ENCODE measurements at places on chromosomes 3 and 15.

DNA sequence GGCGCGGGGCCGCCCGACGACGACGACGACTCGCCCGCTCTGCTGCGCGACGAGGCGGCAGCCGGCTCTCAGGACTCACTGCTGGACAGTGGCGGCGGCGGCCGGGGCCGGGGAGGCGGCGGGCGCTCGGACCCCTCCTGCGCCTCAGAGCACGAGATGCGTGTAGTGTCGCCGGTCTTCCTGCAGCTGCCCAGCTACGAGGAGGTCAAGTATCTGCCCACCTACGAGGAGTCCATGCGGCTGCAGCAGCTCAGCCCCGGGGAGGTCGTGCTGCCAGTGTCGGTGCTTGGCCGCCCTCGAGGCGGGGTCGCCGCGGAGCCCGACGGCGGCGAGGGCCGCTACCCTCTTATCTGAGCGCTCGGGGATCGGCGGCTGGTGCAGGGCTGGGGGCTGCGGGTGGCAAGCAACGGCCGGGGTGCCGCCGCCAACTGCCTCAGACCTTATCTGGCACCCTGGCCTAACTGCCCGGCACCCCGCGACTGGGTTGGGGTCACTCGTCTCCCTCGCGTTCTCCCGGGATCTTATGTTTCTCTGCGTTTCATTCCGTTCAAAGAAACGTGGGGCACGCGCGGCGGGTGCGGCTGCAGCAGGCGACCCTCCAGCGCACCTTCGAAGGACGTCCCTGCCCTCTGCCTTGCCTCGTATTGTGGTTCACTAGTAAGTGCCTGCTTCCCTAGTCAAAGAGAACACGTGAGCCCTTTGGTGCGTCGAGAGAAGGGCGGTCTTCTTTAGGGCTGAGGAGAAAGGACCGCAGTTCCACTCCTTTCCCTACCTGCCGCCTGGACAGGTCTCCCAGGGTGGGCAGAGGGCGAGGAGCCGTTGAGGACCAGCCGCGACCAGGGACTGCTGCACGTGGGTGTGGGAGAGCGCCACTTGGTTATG, 1.0 kb downstream of the C3orf80 start:
- DNase-seq: no peak

- no peak for DNase-seq
Measured at GRCh38 chr3:179732661-179733348, 80.0 kb downstream of the USP13 start.

GRCh38 chr15:83723216-83723615, 69.3 kb downstream of the ADAMTSL3 start:
- no peak for DNase-seq

DNA sequence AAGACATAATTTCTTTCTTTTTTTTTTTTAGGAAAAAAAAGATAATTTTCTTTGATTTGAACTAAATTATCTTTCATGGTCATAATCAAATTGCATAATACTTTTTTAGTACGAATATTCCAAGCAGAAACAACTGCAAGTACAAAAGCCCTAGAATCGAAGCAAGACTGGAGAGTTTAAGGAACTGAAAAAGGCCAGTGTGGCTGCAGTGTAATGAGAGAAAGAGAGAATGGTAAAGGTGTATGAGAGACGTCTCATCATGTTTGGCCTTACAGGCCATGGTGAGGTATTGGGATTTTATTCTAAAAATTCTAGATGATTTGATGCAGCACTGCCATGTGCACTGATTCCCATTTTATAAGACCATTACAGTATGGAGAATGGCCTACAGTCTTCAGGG, 180.9 kb downstream of the SUCNR1 start:
- DNase-seq: no peak

- no peak for DNase-seq
Measured at GRCh38 chr3:149585401-149585726, 72.5 kb downstream of the WWTR1 start.

GRCh38 chr15:66650433-66650832, 51.6 kb upstream of the SMAD6 start:
- DNase-seq: no peak

DNA sequence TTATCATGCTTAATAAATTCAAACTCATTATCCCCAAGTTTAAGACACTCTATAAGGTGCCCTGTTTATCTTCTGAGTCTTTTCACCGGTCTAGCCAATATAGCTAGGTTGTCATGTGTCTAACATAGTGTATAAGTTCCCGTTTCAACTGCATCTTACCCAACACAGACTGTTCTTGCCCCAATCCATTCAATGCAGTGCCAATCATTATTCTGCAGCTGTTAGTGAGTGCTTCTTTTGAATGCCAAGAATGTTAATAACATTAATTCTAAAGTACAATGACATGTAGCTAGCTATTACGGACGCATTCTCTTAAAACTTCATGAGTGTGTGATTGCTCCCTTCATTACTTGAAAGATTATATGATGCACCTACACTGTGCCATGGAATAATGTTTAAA, 646.4 kb upstream of the NR2F2 start:
- DNase-seq: no peak

- DNase-seq: no peak
Measured at GRCh38 chr3:42094691-42095391, 3.7 kb downstream of the TRAK1 start.

- DNase-seq: no peak
Measured at GRCh38 chr3:20310629-20311028, 124.6 kb upstream of the SGO1 start.

GRCh38 chr3:126134219-126134975, 46.0 kb downstream of the ALDH1L1 start:
- DNase-seq: peak; percentile 35

- no peak for DNase-seq
Measured at GRCh38 chr3:12972781-12973702, 100.2 kb downstream of the IQSEC1 start.

GRCh38 chr3:125022206-125022605, 33.6 kb downstream of the HEG1 start:
- peak; percentile 14 for DNase-seq

- DNase-seq: peak; percentile 55
Measured at GRCh38 chr15:67240235-67241131, 14.0 kb downstream of the AAGAB start.

- no peak for DNase-seq
Measured at GRCh38 chr3:49023775-49024174, 1.9 kb downstream of the NDUFAF3 start.

- DNase-seq: peak; percentile 42
Measured at GRCh38 chr3:133662278-133662651, 524 bp upstream of the TOPBP1 start.

- DNase-seq: no peak
Measured at GRCh38 chr3:152307829-152308474, 39.2 kb downstream of the MBNL1 start.

DNA sequence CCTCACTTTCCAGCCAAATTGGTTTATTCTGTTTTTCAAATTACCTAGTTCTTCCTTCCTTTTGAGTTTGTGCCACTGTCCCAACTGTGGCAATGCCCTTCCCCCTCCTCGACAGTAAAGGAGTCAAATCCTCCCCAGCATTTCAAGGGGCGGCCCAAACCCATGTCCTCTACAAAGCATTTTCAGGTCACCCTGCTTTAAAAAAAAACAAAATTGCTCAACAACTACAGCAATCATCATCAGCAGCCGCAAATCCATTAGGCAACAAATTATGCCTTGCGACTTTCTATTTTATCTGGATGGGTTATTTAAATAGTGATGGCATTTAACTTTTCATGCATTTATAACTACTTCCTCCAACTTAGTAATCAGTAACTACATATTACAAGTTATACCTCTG, 32.7 kb downstream of the PLD1 start:
- no peak for DNase-seq

DNA sequence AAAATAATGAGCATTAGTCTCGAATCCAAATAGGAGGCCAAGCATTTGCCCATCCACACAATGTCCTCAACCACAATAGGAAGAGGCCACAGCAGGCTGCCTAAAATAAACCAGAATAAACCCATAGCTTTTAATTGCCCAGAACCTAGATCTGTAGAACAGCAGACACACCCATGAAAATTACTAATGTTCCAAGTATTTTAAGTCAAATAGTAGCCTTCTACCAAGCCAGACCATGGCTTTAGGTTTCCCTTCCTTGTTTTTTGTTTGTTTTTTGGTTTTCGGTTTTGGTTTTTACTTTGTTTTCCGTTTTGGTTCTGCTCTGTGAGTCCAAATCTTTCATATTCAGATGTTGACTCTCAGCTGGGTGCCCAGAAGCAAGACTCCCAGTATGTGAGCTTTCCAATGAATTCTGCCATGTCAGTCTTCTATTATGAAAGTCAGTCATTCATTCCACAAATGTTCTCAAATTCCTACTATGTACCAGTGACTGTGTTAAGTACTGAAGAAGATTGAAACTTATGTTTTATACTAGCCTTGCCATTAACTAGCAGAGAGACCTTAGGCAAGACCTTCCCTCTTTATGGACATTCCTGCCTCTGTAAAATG, 57.8 kb upstream of the BOC start:
- DNase-seq: no peak

DNA sequence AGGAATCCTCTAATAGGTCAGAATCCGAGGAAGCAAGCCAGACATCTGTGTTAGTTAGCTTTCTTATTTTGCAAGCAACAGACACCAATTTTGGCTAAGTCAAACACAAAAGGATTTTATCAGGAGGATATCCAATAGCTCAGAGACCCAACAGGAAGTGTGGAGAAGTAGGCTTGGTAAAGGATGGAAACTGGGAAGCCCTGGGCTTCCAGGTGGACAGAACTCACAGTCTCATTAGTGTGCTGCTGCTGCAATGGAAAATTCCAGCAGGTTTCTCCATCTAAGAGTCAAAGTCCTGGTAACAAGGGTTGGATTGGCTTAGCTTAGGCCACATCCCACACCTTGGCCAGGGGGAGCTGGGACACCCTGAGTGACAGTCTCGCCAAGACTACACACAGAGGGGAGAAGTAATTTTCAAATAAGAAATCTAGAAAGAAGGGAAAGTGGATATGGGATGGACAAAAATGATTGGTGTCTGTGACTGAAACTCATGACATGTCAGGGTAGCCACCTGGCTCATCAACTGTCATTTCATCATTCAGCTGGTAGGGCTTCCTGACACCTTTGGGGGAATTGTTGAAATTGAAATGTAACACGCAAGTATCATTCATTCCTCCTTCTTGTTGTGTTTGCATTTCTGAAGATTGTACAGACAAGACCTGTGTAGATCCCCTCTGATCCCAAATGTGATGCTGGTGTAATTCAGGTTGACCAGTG, 158.6 kb downstream of the THSD4 start:
- no peak for DNase-seq

- no peak for DNase-seq
Measured at GRCh38 chr3:100875239-100875638, 118.0 kb downstream of the ABI3BP start.

DNA sequence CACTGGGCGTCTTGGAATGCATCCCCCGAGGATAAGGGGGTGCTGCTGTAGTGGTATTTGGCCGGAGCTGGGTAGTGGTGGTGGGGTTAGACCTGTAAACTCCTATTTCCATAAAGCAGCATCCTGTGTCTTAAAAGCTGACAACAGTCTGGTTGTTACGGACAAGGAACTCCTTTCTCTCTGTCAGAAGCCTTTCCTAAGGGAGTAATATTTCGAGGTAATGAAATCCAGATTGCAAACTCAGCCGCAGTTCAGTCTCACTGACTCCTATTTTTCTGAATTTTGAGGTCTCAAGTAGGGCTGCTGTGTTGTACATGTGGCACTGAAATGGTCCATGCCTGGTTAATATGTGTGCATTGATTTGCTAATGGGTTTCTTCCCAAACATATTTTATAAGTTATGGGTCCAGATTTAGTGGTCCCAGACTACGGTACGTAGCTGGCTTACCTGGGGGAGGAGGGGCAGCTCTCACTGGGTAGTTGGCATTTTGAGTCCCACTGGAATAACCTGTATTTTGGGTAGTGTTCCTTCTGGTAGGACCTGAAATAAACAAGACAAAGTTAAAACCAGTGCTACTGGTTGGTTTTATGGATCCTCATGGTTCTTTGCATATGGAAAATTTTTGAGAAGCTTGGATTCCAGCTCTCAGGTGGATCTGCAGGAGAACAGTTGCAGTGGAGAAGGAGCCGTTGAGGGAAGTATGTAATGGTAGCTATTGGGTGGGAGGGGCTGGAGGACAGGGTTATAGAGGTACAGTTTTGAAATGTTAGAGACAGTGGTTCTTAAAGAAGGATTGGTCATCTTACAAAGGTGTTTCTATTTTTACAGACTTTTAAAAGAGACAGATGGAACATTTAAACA, 48.6 kb upstream of the LDHAL6B start:
- no peak for DNase-seq

GRCh38 chr3:35565048-35565447, 74.3 kb upstream of the ARPP21 start:
- no peak for DNase-seq

GRCh38 chr15:76991741-76992645, 2.9 kb upstream of the PSTPIP1 start:
- no peak for DNase-seq

DNA sequence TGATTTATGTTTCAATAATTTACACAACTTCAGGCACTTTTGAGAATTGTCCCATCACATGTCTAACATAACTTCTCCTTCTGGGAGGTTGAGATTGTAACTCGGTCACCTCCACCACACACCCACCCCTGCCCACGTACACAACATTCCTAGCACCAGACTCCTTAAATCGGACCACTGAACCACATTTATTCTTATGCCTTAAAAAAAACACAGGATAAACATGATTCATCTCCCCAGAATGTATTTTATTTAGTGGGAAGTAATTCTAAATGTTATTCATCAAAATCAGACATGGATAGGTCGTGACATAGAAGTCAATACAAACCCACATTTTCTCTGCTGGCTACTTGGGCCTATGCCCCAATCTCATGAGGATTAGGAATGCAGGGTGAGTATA, 3.0 kb downstream of the SNTN start:
- DNase-seq: no peak

DNA sequence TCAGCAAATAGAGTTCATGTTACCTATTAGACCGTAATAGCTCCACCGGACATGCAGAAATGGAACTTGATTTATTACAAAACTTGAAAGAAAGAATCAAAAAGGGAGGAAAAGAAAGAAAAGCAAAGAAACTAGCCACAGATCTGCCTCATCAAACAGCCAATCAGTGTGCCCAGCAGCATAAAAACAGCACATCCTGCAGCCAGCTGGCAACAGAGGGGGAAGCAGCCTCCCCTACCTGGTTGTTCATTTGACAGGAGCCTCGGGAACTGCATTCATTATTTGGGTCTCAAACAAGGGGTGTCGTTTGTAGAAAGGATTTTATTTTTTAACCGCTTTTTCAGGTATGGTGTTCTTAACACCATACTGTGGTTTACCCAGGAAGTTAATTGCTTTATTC, 181.5 kb upstream of the TOPAZ1 start:
- no peak for DNase-seq

GRCh38 chr15:25880411-25880810, 17.3 kb upstream of the ATP10A start:
- no peak for DNase-seq

DNA sequence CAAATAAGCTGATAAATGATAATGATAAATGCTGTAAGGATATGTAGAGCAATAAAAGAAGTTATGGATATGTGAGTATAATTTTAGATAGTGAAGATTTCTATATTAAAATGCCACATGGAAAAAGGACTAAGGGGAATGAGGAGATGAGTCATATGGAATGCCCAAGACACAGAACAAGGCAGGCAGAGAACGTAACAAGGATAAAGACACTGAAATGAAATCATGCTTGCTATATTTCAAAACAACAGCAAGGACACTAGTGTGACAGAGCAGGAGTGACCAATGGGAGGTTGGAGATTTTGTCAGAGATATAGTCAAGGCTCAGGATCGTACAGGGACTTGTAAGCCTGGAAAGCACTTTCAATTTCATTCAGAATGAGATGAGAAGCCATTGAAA, 621.5 kb upstream of the SEMA6D start:
- no peak for DNase-seq
